Hindlimb muscle (tissue), 1 donor: ENCODE measurements at places on chromosomes 2 and 18. TPM values are rescaled to one million over a fixed set of nuclear protein-coding genes. Genes with fewer than 3 reads are reported as not detected.
A peak's percentile ranks its signal among the peaks of the same experiment; 100 is the strongest.

Gene CLIP4
- polyA plus RNA-seq, result 16.6 TPM

Gene RNU2-63P
- not detected for polyA plus RNA-seq

Gene GDF7
- polyA plus RNA-seq, result 0.25 TPM

Gene DOK1
- polyA plus RNA-seq, result 6.9 TPM

Gene CTNNA2
- 0.59 TPM for polyA plus RNA-seq

Gene KCNJ3
- polyA plus RNA-seq, result 0.79 TPM

Gene HNMT
- 26.9 TPM for polyA plus RNA-seq

Gene GRHL1
- 1.9 TPM for polyA plus RNA-seq

Gene EHD3
- polyA plus RNA-seq, result 3.6 TPM

Gene CXCR1
- polyA plus RNA-seq, result not detected

Gene POMC
- polyA plus RNA-seq, result 2.9 TPM

Gene CTAGE1
- not detected for polyA plus RNA-seq

Gene COL3A1
- 5,984 TPM for polyA plus RNA-seq

Gene HOXD12
- not detected for polyA plus RNA-seq

Gene EIPR1
- polyA plus RNA-seq, result 16.4 TPM

GRCh38 chr2:26704441-26704977 is 12.0 kb downstream of the KCNK3 start:
- DNase-seq, result no peak

- DNase-seq, result no peak
These were observed 2036.1 kb upstream of the LRRTM1 start for GRCh38 chr2:82340578-82341053.

- peak; percentile 54 for DNase-seq
These were observed 110.1 kb downstream of the MAIP1 start for GRCh38 chr2:200065477-200065876.

DNA sequence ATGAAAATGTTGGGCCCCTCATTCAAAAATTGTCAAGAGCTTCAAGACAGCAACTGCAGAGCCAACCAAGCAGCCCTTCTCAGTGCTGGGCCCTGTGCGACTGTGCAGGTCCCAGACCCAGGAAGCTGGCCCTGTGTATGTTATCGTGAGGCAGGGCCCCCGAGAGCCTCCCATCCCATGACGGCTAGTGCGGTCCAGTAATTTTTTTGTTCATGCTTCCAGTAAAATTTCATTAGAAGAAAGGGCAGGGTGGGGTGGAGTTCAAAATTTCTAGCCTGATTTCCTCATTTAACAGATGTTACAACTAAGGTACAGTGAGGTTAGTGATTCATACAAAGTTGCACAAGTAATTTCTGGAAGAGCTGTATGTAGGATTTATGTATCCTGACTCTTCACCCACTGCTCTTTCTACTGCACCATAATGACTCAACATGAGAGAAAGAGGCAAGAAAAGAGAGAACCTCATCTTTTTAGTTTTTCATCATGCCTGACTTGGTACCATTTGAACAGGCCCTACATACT is 105.5 kb downstream of the ZEB2 start:
- no peak for DNase-seq

DNA sequence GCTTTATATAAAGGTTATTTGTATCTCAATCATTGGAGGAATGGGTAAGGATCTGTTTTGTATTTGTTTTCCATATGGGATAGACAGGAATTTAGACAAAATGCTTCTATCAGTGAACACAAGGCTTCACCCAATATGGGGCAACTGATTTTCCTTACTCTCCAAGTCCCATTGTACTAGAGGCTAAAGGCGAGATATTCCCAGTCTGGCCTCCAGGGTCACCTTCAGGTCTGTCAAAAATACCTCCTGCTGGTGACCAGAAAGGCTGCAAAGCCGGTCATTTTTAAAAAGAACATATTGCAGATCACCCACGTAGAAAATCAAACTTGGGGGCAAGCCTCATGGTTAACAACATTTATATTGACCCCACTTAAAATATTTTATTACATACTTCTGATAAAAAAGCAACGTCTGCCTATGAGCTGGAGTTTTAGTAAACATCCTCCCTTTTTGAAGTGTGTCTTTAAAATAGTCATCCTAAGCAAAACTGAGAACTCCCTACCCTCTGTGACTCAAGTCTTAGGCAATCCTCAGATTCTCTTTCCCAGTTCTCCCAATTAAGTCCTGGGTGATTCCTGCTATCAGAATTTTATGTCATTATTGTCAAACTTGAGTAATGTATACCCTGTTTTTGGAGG is 276.6 kb downstream of the MREG start:
- DNase-seq, result no peak

DNA sequence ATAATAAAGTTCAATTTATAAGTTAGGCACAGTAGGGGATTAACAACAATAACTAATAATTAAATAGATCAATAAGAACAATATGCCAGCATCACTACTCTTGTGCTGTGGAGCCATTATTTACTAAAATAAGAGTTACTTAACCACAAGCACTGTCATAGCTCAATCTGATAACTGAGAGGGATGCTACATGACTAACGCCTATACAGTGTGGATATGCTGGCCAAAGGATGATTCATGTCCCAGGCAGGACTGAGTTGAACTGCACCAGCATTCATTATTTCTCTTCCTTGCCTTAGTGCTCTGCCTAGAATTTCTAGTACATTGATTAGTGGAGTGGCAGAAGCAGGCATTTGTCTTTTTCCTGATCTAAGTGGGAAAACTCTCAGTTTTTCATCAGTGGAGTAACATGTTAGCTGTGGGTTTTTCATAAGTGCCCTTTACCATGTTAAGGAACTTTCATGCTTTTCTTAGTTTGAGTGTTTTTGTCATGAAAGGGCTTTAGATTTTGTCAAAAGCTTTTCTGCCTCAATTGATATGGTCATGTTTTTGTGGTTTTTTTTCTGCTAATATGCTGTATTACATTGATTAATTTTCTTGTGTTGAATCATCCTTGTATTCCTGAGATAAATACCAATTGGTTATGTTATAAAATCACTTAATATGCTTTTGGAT is 21.7 kb downstream of the KIAA1328 start:
- DNase-seq, result no peak

DNA sequence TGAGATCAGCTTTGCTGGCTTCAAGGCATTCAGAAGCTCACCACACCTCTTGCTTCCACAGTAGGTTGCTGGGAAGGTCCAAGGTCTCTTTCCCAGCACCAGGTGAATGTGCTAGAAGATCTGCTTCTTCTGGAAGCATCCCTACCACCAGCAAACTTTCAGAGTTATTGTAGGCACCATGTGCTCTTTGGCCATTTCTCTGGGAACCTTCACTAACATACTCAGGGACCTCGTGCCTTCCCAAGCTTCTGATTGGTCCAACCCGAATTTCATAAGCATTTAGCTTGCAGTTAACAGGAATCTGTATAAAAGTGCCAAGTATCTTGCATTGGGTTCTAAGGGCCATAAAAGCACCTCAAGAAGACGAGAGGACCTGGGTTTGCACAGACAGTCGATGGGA is 86.5 kb upstream of the ARL4C start:
- DNase-seq, result no peak

- no peak for DNase-seq
These were observed 324.8 kb upstream of the CHAC2 start for GRCh38 chr2:53442783-53443182.

- no peak for DNase-seq
These were observed 40.8 kb downstream of the ZEB2 start for GRCh38 chr2:144479138-144479537.

GRCh38 chr2:2253172-2254016 is 77.7 kb downstream of the MYT1L start:
- DNase-seq, result no peak

DNA sequence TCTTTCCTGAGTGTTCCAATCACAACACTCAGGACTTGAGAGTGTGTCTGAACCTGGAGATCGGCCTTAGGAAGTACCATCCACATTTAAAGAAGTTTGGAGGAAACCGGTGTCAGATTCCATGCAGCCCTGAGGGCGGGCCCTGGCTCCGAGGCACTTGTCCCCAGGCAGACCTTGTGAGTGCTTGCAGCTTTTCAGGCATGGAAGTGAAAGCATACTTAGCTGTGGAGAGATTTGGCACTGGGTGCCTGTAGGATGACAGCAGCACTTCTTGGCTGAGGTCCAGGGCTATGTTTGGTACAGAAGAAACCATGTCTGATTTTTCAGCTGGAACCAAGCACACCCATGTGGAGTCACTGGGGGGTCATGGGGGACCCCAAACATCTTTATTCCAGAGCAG is 230.8 kb downstream of the SEPTIN10 start:
- peak; percentile 56 for DNase-seq

DNA sequence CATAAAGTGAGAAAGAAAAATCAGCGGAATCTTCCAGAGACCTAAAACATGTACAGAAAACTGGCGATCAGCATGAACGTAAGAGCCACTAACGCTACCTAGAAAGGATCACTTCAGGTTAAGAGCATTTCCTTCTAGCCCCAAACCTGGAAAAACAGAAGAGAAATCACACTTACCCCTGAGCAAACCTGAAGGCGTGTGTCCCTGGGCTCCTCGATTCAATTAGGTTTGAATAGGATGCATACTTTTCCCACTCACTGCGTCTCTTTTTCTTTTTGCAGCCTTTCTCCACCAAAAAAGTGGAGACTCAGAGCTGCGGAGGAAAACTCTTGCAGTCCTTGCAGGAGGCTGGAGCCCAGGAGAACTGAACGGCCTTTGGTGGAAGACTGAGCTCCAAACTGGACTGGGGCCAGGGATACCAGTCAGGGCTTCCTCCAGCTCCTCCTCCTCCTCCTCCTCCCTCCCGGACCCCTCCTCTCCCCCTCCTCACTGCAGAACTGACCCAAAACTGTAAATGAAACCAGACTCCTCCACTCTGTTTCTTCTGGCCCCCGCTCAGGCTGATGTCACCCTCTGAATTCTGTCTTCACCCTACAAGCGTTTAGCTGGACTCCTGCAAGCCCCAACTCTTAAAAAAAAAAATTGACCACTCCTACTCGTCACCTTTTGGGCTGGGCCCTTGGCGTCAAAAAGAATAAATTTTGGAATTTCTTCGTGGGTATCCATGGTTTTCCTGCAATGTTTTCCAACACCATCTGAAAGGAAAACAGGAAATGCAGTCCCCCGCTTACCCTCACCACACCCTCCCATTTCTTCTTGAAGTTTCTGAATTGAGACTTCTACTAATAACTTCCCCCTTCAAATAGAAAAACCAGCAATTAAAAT is at the start of gene COL6A3:
COL6A3 (minus strand) TSS at position 388 of the 885 bp plus-strand sequence. CDS start 17,347 bp downstream, outside the sequence.
- DNase-seq, result peak; percentile 91

DNA sequence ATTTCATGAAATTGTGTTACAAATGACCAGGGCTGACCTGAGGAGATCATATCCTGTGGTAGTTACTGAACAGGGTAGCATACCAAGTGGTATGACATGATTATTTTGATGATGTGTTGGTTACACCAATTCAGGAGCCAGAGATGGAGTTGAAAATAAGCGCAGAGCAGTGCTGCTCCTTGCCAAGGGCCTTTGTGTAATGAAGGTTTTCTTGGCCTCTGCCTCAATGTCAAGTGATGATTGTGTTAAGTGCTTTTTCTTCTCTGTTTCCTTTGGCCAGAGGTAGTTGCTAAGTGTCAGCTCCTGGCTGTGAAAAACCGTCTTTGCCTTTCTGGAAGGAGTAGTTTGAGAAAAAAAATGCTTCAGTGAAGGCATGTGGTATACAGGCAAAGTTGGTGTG is 131.2 kb downstream of the CERS6 start:
- no peak for DNase-seq

- DNase-seq, result no peak
These were observed 491.2 kb upstream of the HS6ST1 start for GRCh38 chr2:128809880-128810279.

DNA sequence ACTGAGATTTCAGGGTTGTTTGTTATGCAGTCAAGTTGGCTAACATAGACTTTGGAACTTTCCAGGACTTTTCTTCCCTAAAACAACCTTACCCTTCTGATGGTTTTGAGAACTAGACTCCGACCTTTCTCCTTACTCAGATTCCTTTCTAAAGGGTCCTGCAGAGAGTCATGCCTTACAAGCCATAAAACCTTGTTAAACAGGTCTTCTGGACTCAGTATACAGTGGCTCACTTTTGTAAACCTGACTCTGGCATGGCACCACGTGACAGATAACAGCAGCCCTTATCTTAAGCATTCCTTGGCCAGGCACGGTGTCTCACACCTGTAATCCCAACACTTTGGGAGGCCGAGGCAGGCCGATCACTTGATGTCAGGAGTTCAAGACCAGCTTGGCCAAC is 253.2 kb upstream of the RAB6C start:
- DNase-seq, result no peak

GRCh38 chr2:168679081-168679480 is 123.4 kb upstream of the NOSTRIN start:
- no peak for DNase-seq

DNA sequence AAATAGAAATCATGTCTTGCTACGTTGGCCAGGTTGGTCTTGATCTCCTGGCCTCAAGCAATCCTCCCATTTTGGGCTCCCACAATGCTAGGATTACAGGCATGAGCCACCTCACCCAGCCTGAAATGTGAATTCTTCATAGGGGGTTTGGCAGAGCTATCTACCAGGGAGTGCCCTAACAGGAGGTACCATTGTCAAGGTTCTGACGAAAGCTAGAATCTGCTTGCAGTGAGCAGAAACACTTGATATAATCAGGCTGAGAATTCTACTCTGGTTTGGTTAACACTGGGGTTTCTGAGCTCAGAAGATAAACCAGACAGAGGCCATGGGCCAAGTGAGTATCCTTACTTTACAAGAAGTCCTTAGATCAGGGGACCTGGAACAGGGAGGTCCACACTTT is 7.2 kb upstream of the LAMA3 start:
- DNase-seq, result no peak

- no peak for DNase-seq
These were observed 3.9 kb downstream of the SLC35F6 start for GRCh38 chr2:26767894-26768487.

GRCh38 chr2:194260185-194260584 is 1396.8 kb upstream of the SLC39A10 start:
- DNase-seq, result no peak

- no peak for DNase-seq
These were observed 103.8 kb upstream of the COPS8 start for GRCh38 chr2:236981701-236982485.

- no peak for DNase-seq
These were observed 193 bp downstream of the MBOAT2 start for GRCh38 chr2:9003366-9003615.

DNA sequence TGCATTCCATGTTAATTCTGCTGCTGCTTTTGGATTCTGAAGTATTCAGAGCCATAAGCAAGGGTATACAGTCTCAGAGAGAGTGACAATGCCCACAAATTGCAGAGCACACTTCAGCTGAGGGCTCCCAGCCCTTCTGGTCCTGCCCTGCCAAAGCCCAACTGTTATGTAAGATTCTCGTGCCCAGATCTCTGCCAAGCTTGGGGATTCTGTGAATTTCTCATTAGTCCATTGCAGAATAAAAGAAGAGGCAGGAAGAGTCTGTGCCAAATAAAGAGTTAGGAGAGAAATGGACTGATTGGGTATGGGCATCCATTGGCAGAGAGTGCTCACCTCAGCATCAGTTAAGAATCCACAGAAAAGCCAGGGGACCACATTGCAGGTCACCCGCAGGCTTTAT is 112.0 kb upstream of the PNPT1 start:
- DNase-seq, result no peak
